Activated naive CD8-positive, alpha-beta T cell treated with anti-CD3 and anti-CD28 coated beads, Interleukin-2, amount 50 U/mL, for 16 hours (primary cell): ENCODE measurements at places on chromosomes 6 and 20.

GRCh38 chr6:106866875-106867658 lies 107.5 kb downstream of the CD24 start:
- DNase-seq, result no peak

DNA sequence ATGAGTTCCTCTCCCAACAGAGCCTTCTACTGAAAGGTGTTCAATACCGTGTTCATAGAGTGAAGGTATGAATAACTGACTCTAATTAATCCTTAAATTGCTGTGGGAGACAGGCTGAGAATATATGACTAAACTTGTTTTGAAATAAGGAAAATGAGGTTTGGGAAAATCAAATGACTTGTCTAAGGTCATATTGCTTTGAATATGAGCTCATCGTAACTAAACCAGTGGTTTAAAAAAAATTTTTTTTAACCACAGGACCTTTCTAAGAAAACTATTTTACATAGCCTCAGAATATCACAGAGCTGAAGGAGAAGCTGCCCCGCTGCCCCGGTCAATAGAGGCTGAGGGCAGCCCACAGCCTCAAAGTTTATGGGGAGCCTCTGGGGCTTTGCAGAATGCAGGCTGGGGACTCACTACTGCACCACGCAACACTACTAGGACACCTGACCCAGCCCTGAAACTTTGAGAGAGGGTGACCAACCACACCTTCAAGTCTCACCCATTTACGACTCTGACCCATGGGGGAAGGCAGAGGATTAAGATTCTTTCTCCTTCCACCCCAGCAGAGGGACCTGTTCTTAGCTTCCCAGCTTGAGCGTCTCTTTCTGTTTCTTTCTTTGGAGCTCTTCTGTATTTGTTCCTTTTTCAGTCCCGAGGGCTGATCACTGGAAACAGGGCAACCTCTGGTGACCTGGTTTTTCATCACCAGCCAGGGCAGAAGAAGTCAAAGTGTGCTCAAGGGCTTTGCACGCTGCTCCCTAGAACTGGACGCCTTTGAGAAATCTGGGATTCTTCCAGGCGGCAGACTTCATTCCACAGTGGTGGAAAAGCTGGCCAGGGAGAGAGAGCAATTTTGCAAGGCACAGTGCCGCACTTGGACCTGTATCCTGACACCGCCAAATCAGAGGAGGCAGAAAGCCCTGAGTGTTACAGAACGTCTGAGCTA lies 220.2 kb downstream of the ATXN1 start:
- no peak for DNase-seq

GRCh38 chr6:169589699-169590257 lies 112.1 kb downstream of the WDR27 start:
- DNase-seq, result no peak

- DNase-seq, result no peak
Measured at GRCh38 chr6:81895511-81896185, 143.2 kb upstream of the TENT5A start.

DNA sequence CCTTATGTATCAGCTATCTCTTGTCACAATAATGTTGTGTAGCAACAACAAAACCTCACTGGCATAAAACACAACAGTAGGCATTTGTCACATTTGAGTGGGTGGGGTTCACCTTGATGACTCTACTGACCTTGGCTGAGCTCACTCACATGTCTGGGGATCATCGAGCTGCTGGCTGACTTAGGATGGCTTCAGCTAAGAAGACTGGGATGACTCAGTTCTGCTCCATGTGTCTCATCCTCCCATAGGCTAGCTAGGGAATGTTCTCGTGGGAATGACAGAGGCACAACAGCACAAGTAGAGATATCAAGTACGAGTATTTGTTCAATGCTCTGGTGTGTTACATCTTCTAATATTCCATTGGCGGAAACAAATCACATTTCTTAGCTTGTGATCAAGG lies 167.9 kb downstream of the PLCB1 start:
- DNase-seq, result no peak

DNA sequence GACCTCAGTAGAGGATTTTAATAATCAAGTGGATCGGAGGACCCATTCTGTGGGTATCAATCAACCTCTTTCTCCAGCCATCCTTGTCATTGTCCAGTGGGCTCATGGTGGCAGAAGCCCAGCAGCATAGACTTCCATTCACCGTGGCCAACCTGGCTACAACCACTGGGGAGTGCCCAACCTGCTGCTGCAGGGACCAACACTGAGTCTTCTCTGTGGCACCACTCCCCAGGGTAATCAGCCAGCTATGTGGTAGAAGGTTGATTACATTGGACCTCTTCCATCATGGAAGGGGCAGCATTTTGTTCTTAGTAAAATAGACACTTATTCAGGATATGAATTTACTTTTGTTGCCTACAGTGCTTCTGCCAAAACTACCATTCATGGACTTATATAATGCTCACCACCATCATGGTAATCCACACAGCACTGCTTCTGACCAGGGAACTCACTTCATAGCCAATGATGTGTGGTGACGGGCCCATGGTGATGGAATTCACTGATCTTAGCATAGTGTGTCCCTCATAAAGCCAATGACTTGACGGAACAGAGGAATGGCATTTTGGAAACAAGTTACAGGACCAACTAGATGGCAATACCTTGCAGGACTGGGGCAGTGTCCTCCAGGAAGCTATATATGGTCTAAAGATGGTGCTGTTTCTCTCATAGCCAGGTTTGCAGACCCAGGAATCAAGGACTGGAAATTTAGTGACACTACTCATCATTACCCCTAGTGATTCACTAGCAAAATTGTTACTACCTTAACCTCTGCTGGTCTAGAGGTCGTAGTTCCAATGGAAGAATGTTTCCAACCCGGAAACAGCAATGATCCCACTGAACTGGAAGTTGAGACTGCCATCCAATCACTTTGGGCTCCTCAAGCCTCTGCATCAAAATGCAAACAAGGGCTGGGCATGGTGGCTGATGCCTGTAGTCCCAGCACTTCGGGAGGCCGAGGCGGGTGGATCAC lies 7.6 kb downstream of the CD24 start:
- no peak for DNase-seq

DNA sequence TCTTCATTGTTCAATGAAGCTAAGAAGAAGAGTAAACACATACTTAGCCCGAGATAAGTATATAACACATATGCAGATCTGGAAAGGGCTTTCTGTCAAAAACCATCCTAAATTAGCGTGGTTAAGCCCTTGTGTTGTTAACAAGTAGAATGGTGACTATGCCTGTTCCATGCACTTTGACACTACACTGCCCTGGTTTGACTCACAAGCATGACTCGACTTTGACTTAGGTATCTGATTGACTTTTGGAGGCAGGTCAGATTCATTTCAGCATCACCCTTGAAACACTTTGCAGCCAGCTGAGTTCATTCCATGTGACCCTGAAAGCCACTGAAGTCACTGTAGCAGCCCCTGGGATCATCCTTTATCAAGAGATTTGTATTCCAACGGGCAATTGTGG lies 239.8 kb downstream of the TBX18 start:
- no peak for DNase-seq

DNA sequence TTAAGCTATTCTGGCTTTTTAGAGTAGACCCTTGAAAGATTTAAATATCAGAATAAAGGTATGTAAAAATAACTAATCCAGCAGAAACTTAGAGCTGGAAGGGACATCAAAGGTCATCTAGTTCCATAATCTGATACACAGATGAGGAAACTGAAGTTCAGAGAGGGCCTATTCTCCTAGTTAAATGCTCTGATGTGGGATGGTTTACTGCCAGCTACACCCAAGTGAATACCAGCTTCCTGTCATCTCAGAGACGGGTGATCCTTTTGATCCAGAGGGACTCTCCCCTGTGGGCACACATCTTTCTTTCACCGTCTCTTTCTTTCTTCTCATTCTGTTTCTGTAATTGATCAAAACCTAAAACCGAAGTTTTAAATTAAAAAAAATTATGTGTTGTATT lies 94.1 kb downstream of the MAN1A1 start:
- DNase-seq, result no peak
